IMR-90 (cell line): ENCODE measurements at places on chromosomes 11 and 22. TPM values are rescaled to one million over a fixed set of nuclear protein-coding genes. Genes with fewer than 3 reads are reported as not detected.

- peak; percentile 33 for DNase-seq
Measured at GRCh38 chr11:115153135-115153534, 351.1 kb downstream of the CADM1 start.

- DNase-seq, result no peak
Measured at GRCh38 chr11:93221539-93221938, 23.7 kb upstream of the SLC36A4 start.

- DNase-seq, result peak; percentile 96
Measured at GRCh38 chr11:32034149-32034548, 56.7 kb upstream of the RCN1 start.

DNA sequence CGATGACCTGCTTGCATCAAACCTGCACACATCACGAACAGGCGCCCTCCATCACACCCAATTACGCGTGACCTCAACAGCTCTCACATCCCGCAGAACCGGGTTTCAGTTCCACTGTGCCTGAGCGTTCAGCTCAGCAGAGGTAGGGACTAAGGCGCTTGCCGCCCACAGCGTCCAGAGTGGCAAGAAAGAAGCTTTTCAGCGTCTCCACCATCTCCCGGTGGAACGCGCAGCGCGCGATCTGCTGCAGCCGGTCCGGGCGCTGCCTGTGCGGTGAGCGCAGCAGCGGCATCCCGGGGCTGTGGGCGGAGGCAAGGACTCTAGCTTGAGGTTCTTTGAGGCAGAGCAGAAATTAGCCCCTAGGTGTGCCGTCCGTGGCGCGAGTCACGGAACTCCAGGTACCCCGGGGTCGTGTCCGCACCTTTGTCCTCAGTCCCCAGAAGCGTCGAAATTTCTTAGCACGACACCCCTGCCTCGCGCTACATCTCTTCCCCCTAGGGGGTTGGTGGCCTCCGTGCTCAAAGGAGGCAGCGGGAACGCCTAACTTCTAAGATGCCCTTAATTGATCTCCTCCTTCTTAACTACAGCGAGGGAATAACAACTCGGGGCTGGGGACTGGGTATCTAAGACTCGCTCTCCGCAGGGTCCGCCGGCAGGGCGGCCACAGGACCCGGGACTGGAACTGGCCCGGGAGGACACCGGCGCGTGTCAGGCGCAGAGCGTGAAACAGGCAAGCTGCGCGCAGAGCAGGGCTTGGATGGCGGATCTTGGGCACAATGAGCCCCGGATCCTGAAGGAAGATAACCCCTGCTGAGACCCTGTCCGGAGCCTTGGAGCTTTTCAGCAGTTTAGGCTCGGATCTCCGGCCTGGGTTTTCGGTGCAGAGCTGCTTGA lies 1.7 kb upstream of the CALCA start:
- peak; percentile 4 for DNase-seq

DNA sequence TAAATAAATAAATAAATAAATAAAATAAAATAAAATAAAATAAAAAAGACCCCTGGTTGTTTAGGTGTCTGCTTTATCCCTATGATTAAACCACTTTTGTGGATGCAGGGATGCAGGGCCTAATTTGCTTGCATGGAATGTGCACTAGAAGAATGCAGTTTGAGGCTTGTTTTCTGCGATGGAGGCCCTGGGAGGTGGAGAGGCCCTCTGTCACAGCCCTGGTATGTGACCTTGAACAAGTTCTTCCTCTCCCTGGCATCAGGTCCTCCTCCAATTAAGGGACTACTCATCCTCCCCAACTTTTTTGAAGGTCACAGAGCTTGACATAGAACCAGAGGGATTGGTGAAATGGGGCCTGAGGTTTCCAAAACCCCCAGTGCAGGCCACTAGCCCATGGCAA lies 22.7 kb downstream of the KCNJ4 start:
- DNase-seq, result no peak

- DNase-seq, result peak; percentile 33
Measured at GRCh38 chr11:125165111-125165842, 726 bp downstream of the PKNOX2 start.

- no peak for DNase-seq
Measured at GRCh38 chr22:24973872-24974271, 21.4 kb downstream of the KIAA1671 start.

Gene RGL4
- polyA plus RNA-seq, result not detected in 2 replicates

Gene MS4A3
- not detected in 2 replicates for polyA plus RNA-seq

Gene CNGA4
- polyA plus RNA-seq, result 0.07 and 0.12 TPM in 2 replicates

Gene MAP6
- 3.1 and 3.4 TPM in 2 replicates for polyA plus RNA-seq

Gene UPK2
- 0.26 and 0.39 TPM in 2 replicates for polyA plus RNA-seq
